Smooth muscle cell of the brain vasculature (primary cell): ENCODE measurements at places on chromosomes 2 and 18.

DNA sequence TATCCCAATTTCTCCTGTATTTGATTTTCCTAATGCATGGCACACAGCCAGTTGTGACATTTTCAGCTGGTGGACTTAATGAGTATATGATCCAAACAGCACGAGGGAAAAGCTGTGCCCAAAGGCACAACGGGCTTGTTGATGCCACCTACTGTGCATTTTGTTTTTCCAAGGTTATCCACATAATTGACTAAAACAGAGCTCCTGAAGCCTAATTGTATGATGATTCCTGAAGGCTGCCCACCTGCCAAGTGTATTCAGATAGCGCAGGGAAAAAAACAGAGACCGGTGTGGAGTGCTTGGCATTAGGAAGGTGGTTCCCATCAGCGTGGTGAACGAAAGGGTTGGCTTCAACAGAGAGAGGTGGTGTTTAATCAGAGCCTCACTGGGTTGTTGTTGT lies 14.9 kb downstream of the RBMS1 start:
- DNase-seq: no peak

DNA sequence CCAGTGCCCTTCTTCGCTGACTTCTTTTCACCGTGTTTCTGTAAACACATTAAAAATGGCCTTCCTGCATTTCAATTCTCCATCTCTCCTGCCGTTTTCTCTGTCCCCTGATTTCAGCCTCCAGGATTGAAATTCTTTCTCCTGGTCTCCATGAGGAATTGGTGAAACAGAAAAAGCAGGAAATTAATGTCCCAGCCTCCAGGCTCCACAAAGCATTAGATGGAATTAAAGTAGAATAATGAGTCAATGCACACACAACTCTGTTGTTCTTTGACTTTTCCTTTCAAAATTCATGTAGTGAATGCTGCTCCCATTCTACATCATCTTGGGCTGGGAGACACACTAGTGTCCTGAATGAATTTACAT lies 209.5 kb downstream of the KLHL29 start:
- no peak for DNase-seq

- DNase-seq: no peak
Measured at GRCh38 chr2:42480402-42480801, 13.4 kb downstream of the KCNG3 start.

DNA sequence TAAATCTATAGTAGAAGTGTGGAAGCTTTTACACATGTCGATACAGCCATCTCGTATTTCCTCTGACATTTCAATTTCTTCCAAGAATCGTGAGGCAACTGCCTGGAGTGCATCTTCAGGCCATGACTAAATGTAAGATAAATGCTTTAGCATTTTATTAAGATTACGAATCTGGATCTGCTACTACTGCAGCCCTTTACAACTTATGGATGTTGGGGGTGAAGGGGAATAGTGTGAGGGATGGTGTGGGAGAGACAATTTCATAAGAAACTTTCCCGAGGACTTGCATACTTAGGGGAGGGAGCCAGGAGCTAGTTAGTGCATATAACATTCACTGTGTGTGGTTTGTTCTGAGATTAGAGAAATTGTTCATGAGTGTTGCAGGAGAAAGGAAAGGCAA lies 204.8 kb downstream of the SLC39A10 start:
- no peak for DNase-seq

DNA sequence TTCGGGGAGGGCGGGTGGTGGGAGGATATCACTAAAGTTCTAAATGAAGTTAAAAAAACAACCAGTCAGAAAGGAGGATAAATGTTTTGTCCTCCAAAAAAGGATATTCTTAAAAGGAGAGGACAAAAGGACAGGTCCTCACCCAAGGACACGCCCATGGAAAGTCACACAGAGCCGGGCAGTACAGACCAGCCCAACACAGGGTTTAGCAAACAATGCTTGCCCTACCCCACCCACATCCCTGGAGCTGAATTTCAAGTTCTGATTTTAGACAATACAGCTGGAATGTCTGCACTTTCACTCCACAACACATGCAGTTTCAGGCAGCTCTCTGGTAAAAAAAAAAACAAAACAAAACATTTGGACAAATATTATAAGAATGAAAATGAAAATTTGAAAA lies 67.9 kb downstream of the SLC9A4 start:
- no peak for DNase-seq

- DNase-seq: no peak
Measured at GRCh38 chr2:167992278-167992677, 255.1 kb downstream of the STK39 start.

GRCh38 chr2:235073868-235074413 lies 122.1 kb downstream of the SH3BP4 start:
- no peak for DNase-seq

GRCh38 chr2:152186262-152186661 lies 10.7 kb upstream of the STAM2 start:
- no peak for DNase-seq

- no peak for DNase-seq
Measured at GRCh38 chr2:73913414-73914054, 13.1 kb upstream of the DGUOK start.

DNA sequence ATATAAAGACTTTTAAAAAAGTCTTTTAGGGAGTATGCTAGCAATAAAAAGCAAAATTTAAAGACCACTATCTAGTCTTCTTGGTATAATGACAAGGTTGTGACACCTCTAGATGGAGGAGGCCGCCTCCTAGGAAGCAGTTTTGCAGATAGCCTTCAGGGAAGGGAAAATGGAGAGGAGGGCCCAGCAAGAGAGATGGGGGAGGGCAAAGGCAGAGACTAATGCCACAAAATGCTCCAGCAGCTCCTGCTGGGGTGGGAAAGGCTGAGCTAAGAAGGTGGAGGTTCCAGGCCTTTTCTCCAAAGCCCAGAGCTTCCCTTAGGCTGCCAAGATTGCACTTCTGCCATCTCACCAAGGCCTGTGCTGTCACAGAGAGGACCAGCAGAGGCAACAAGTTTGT lies 153.9 kb upstream of the THSD7B start:
- DNase-seq: no peak

DNA sequence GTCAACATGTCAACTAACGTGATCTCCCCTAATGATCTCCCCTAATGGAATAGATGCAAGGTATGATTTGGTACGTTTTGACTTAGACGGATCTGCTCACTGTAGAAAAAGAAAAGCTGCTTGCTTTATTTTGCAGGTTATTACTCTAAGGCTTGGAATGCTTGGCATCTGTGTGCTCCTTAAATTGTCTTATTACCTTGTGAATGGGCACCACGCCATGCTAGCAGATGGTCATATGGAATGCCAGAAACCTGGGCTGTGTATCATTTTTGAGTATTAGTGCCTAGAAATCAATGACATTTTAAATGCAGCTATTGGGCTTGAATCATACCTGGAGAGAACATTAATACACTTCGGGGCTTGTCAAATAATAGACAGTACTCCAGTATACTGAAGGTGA lies 16.5 kb upstream of the FIGN start:
- no peak for DNase-seq

DNA sequence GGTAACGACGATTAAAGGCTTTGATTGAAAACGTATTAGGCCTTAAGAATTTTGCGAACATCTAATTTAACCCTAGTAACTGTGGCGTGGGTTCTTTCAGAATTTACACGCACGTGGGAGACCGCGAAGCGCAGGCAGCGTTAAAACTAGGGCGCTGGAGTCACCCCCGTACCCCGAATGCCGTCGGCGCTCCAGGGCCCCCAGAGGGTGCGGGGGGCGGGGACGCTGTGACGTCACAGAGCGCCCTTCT lies 673 bp upstream of the SMCHD1 start:
- DNase-seq: no peak

DNA sequence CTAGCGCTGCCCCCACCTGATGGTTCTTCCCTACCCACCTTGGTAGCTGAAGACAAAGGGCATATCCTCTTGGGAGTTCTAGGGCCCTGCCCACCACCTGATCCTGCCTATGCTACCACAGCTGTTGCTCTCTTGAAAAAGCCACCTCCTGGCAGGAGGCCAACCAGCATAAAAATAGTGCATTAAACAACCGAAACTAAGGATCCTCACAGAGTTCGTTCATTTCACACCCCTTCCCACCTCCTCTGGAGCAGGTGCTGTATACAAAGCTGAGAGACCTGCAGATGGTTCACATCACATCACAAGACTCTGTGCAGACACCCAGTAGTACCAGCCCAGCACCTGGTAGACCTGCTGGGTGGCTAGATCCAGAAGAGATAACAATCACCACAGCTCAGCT lies 1348.0 kb upstream of the TMEFF2 start:
- DNase-seq: no peak

DNA sequence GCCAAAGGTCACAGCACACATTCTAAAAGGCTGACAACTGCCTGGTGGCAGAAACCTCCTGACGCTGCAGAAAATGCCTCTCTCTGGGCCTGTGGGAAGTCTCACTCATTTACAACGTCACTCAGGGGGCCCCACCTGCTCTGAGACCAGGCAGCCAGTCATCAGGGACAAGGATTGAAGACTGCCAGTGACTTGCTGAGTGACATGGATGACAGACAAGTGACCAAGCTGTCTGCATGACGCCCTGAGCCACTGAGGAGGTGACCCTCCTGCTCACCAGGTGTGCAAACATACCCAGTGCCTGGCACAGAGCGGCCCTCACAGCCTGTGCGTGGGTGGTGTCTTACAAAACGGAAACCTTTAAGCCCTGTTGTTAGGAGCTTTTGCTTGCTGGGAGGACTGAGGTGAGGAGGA lies 392.4 kb downstream of the TNS1 start:
- no peak for DNase-seq

- no peak for DNase-seq
Measured at GRCh38 chr18:26971409-26971808, 105.9 kb upstream of the AQP4 start.

DNA sequence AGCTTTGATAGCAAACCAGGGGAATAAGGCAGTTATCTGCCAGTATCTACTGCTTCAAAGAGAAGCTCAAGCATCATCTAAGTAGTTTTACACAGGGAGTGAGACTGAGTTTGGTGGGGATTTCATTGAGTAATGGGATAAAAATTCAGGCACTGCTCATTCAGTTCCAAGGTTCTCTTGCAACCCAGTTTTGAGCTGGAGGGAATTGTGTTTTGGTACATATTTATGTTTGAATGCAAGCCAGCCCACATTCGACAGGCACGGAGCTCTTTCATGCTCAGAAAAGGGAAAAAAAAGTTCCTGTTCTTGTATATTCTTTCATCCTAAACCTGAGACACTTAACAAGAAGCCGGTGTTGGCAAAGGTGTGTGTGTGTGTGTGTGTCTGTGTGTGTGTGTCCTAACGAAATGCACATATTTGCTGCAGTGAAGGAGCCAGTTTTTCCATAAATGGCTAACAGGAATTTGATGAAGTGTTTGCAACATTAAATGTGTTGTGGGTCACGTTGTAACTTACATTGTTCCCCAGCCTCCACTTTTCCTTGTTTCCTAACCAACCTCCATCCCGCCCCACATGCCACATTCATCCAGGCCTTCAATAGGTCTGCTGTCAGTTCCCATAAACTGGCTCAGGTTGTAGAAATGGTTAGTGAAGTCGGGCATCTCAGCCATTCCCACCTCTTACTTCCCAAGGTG lies 311.1 kb downstream of the TXNL1 start:
- DNase-seq: no peak

- DNase-seq: no peak
Measured at GRCh38 chr2:31271851-31272267, 37.9 kb downstream of the EHD3 start.

GRCh38 chr18:56789004-56789888 lies 138.1 kb downstream of the WDR7 start:
- DNase-seq: no peak
